ENCODE measurements at places on chromosomes 13 and 19.

DNA sequence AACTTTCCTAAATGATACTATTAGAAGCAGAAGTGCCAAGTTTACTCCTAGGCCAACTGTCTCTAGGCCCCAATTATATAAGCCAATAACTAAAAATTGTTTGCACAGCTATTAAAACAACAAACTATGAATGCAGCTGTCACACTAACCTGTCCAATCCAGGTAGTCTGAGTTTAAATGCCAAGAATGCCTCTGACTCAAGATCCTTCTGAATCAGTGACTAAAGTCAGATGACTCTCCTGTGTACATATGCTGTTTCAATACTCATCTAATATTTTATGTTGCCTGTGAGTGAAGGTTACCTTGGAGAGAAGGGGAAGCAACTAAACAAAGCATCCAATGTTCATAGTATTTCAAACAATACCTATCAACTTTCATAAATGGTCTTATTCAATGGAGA is 257.0 kb downstream of the ENOX1 start:
- DNase-seq, result no peak

GRCh38 chr19:44752123-44752815 is 3.8 kb downstream of the BCL3 start:
- DNase-seq, result no peak

- DNase-seq, result no peak
Measured at GRCh38 chr19:17435218-17435617, 13.2 kb downstream of the TMEM221 start.

- no peak for DNase-seq
Measured at GRCh38 chr13:106680796-106681472, 113.0 kb upstream of the ARGLU1 start.

- no peak for DNase-seq
Measured at GRCh38 chr13:101152184-101152583, 264.1 kb downstream of the NALCN start.

DNA sequence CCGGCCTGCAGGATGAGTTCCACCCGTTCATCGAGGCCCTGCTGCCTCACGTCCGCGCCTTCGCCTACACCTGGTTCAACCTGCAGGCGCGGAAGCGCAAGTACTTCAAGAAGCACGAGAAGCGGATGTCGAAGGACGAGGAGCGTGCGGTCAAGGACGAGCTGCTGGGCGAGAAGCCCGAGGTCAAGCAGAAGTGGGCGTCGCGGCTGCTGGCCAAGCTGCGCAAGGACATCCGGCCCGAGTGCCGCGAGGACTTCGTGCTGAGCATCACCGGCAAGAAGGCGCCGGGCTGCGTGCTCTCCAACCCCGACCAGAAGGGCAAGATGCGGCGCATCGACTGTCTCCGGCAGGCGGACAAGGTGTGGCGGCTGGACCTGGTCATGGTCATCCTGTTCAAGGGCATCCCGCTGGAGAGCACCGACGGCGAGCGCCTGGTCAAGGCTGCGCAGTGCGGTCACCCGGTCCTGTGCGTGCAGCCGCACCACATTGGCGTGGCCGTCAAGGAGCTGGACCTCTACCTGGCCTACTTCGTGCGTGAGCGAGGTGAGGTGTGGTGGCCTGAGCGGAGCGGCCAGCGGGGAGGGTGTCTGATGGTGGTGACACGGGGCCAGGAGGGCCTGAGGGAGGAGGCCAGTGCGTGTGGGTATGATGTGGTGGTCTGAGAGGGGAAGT is 15.5 kb downstream of the NFIC start:
- no peak for DNase-seq

- no peak for DNase-seq
Measured at GRCh38 chr13:98524793-98525192, 52.1 kb downstream of the STK24 start.

DNA sequence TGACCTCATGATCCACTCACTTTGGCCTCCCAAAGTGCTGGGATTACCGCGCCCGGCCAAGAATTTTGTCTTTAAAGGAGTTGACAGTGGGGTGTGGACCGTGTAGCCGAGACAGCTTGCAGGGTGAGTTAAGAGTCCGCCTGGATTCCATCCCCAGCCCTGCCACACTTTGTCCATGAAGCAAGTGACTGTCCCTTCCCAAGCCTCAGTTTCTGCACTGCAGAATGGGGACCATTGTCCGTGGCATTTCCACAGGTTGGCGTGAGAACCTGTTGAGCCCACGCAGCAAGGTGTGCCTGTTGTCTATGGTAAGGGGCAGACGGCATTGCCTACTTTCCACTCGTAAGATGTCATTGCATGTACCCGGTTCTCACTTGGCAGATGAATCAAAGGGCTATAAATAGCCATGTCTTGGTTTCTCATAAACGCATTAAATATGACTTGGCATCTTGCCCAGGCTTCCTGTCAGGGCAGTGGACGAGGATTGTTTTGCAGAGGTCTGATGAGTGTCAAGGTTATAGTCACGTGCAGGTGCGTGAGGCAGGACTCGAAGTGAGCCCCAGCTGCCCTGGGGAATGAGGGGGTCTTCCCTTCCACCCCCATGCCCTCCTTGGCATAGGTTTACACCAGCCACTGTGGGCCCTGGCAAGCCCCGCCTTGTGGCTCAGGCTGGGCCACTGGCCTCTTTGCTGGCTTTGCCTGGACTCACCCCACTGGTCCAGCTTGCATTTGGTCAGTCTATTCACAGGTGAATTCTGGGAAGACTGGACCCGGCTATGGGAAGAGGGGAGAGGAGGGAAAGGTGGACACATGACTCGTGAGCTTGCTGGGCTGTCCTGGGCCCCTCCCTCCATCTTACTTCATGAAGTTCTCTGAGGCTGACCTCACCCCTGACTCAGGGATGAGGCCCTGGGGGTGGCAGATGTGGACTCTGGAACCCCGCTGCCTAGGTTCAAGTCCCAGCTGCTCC is 14.6 kb downstream of the FAM187B start:
- DNase-seq, result no peak

Measured in hematopoietic multipotent progenitor cell treated with erythropoietin and hydrocortisone succinate and interleukin-3 and kit ligand, for 17 days (in vitro differentiated cells).